ENCODE measurements at places on chromosomes 4 and X.

DNA sequence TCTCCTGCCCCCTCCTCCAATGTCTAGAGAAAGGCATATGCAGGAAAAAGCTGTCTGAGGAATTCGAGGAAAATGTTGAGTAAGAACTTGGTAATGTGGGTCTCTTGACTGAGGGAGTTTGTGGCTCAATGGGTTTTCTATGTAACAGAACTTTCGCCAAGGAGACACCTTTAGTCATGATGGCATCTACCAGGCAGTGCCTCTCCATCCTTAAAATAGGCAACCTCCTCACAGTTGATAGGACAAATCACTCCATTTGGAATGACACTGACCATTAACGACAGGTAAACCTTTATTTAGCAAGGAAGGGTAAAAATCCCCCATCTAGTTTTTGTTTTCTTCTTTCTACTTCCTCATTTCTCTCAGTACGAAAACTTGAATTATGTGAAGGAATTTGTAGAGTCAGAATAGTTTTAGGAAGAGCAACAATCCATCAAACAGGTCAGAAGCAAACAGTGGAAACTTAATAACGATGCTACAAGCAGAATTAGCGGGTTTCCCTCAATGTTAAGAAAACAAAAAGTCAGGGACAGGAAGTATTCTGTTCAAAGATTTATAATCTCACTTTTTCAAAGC lies 2.7 kb downstream of the GSX2 start:
- peak; percentile 29 for DNase-seq

- DNase-seq, result no peak
Measured at GRCh38 chr4:38236003-38236402, 275.8 kb downstream of the PTTG2 start.

DNA sequence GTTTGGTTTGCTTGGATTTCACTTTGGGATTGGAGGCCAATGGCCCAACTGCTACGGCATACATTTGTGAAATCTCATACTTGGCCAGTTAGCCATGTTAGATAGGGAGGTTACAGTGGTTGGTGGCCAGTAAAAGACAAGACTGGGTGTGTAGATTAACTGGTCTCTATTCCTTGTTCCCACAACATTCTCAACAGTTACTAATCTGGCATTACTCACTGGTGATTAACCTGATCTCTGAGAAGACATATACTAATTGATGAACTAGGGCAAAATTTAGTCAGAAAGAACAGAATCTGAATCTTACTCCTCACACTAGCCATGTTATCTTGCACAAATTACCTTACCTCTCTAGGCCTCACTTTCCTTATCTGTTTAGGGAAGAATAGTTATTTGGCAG lies 33.4 kb downstream of the GATB start:
- DNase-seq, result no peak

GRCh38 chr4:122666527-122667245 lies 45.8 kb upstream of the IL21 start:
- DNase-seq, result peak; percentile 66

DNA sequence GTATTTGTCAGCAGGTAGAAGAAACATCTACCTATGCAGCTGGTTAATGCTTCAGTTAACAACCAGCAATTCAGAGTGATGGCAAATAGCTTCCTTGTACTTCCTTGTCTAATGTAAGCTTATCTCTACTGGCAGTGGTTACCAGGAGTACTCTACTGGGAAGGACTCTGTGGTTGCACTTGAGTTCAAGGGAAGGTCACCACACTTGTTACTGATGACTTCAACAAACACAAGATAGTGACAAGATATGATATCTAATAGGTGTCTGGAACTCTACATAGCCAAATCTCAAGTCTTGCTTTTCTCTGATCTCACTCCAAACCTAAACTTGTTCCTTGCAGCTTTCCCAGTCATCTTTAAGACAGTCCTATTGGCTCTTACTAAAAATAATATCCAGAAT lies 1644.9 kb upstream of the TENM3 start:
- peak; percentile 79 for DNase-seq

- no peak for DNase-seq
Measured at GRCh38 chr4:53348046-53348445, 17.8 kb downstream of the SCFD2 start.

DNA sequence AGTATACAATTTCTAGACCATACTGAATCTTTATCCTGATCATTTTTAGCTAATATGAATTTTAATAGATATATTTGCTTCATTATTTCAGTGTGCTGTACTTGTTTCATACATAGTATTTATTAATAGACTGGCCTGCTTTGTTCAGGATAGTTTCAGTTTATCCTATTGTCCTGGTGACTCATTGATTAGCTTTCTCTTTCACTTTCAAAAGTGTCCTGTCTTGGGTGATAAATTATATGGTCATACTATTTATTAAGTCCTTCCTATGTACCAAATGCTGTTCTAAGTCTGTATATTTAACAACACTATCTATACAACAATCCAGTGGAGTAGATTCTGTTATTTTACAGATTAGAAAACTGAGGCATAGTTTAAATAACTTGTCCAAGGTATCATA lies 153.8 kb upstream of the RAPGEF2 start:
- peak; percentile 90 for DNase-seq

GRCh38 chr4:47374477-47374876 lies 89.0 kb downstream of the COMMD8 start:
- no peak for DNase-seq

DNA sequence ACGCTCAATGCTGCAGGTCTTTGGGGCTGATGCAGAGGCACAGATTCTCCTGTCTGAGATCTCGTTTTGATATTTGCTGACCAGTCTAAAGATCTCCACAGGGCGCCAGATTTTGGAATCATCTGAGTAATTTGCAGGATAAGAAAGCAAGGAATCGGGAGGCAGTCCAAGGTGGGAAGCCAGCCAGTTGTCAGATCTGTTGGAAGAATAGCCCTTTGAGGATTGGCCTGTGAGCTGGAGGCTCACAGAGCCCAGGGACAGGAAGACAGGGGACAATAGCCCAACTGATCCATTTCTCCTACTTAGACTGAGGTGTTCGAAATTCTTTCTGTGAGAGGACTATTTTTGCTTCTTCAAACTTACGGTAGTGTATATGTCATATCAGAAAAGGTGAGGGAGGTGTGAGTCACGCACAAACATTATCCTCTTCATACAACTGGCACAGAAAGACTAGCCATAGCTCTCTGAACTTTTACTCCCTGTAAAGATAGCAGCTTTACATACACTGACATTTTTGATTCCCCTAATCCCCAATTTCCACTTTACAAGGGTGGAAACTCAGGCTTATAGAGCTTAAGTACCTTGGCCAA lies 8.8 kb downstream of the DIPK2B start:
- no peak for DNase-seq

DNA sequence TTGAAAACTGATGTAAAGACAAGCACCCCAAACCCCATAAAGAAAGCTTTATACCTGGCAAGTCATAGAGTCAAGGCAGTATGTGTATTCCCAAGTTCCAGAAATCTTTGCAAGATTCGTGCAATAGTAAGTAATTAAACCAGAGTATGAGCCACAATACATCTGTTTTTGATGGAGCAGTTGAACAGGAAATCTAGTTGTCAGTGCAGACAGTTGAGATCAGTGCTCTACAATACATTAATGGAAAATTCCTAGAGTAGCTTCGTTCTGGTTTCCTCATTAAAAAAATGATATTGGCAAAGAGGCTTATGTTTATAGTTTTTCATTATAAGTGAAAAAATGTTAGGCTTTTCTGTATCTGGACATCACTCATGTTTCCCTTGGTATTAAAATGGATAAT lies 575.3 kb downstream of the TRIML1 start:
- no peak for DNase-seq

DNA sequence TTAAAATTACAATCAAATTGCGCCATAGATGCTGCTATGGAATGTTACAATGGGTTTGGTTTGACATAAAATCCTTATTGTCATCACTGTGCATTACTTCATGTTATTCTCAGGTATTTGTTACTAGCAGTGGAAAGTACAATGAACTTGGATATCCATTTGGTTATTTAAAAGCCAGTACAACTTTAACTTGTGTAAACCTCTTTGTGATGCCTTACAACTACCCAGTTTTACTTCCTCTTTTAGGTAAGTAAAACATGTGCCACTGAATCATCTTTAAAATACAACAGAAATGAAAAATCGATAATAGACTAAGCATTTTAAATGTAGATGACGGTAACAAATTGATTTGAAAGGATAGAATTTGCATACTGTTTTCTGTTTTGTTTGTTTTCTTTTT lies 35.6 kb downstream of the INTS6L start:
- DNase-seq, result peak; percentile 21

GRCh38 chr4:156378033-156378665 lies 424.5 kb upstream of the CTSO start:
- DNase-seq, result peak; percentile 55

DNA sequence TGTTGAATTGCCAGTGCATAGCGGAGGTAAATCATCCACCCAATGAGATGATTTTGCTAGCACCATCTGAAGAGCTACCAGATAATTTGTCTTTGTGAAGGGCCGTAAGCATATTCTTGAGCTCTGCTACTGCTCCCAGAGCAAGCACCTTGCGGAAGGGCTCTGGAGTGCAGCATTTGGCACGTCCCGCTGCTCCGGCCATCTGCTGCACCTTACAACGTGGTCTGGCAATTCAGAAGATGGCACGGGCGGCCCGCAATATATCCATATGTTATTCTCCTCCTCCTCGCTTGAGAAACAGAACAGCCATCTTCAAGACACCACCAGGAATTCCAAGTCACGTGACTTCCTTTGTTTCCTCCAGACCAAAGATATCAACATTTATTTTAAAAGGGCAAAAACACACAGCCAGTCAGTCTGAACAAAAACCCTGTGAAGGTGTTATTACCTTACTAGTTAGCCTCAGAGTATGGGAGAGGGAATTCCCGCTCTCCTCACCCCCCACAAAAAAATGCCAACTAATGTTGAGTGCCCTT lies 1095.7 kb upstream of the TENM3 start:
- DNase-seq, result no peak

DNA sequence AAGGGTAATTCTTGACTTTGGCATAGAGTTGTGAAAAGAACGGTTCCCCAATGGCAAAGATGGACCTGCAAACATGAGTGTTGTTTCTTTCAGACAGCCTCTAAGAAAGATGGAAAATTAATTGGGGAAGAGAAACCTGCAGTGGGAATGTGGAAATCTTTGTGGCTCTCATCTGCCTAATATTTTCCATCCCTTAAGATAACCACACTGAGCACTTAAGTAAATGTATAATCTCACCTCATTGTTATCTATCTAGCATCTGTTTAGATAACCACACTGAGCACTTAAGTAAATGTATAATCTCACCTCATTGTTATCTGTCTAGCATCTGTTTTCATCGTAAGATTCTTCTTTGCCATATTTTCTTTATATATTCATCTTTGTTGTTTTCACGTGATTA lies 149.3 kb downstream of the NWD2 start:
- DNase-seq, result no peak

- peak; percentile 82 for DNase-seq
Measured at GRCh38 chr4:30714408-30715031, 5.6 kb upstream of the PCDH7 start.

DNA sequence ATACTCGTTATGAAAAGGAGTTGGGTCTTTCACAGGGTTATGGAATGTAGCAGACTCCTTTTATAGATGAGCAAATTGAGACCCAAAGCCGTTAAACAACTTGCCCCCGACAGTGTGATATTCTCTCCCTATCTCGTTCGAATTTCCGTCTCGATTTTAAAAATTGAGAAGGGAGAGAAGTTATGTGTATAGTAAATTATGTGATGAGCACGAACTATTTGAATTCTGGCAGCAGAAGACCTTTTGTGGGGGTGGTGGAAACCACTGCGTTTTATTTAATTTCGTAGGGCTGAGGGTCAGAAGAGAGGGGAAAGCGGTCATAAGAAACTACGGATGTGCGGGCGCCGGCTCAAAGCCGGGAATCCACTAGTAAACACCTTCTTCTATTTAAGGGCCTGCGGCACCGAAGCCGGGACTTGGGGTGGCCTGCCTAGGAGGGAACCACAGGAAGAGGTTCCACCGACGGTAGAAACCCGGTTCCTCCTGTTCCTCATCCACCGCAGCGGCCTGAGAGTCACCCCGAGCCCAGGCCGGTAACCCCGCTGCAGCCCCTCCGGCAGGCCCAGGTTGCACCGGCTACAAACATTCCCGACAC lies 1.5 kb upstream of the DDX3X start:
- peak; percentile 73 for DNase-seq
